Activated T-helper 2 cell treated with anti-CD3 and anti-CD28 coated beads, Interferon-gamma antibody, Interleukin-2, Interleukin-4, amounts not matched to agents 10 μg/mL and 5 μg/mL and 100 μg/mL, durations not matched to agents 14 hours and 24 hours and 36 hours (primary cell): ENCODE measurements at places on chromosomes 13 and 19.

GRCh38 chr19:7857727-7858108 is 16.5 kb downstream of the PRR36 start:
- DNase-seq: no peak

DNA sequence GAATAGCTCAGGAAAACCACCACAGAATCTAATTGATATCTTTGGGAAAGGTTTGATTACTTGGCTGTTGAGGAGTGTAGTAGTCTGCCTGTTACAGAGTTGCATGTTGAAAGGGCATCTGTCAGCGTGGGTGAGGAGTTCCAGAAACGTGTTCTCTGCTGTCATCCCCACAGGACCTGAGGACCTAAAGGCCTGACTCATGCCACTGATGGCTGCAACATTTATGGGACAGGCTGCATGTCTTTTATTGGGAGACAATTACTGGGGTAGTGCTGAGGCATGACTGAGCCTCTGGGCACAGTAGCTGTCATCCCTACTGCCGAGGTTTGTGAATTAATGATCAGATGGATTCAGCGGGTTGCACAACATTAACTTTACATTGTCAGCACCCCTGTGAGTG is 525.9 kb downstream of the GPC6 start:
- no peak for DNase-seq

DNA sequence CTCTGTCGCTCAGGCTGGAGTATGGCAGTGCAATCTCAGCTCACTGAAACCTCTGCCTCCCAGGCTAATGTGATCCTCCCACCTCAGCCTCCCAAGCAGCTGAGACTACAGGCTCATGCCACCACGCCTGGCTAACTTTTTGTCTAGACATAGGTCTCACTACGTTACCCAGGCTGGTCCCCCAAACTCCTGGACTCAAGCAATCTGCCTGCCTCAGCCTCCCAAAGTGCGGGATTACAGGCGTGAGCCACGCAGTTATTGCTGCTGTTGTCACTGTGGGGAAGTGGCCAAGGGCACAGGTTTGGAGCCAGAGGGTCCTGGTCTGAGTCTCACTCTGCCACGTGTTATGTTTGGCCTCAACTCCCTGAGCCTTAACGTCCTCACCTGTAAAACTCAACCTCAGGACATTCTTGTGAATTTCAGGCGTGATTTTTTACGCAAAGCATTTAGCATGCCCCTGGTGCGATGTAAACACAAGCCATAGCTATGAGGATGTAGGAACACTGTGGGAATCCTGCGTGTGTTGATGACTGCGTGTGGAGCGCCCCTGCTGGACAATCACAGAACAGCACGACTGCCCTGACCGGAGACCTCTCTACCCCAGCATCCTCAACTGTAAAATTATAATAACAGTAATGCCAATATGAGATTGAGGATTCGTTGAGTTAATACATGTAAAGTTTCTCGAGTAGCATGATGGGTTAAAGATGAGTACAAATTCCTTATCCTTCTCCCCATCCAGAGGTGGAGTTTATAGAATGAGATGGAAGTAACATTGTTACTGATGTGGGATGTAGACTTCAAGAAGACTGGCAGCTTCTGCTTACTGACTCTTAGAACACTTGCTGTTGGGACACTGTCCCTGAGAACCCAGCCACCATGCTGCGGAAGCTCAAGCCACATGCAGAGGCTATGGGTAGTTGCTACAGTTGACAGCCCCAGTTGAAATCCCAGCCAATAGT is 41.8 kb upstream of the PNMA8B start:
- peak; percentile 47 for DNase-seq

- no peak for DNase-seq
Observed at GRCh38 chr13:76796851-76797250, 89.4 kb downstream of the KCTD12 start.

GRCh38 chr13:40082639-40083038 is 427.2 kb downstream of the COG6 start:
- DNase-seq: no peak

DNA sequence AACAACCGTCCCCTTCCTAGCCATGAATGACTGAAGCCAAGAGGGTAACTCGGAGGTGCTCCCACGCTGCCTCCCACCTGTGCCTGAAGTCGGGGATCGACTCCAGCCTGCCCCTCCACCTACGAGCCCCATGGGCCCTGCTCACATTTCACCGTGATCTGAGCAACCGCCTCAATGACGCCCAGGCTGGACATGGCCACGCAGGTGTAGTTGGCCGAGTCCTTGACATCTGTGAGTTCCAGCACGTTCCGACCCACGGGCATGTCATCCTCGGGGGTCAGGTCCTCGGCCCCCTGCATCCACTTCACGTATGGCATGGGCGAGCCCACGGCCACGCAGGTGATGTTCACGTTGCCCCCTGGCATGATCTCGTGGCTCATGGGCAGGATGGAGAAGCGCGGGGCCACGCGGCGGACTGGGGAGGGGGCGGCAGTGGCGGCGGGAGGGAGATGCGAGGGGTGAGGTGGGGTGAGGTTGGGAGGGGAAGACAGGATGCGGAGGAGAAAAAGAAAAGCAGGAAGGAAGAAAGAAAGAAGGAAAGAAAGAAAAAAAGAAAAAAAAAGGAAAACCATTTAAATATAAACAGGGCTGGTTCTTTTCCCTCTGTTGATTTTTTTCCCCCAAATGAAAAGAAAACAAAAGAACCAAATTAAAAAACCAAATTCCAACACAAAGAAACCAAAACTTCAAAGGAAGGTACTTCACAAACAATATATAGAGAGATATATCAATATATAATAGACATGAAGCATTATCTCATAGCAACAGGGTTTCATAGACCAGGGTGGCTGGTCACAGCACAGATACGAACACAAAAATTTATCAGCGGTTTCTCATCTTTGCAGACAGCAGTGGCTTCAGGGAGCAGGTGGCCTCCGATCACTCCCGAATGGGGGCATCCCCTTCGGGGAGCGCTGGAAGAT is 94.7 kb downstream of the PTPRS start:
- no peak for DNase-seq

- DNase-seq: no peak
Observed at GRCh38 chr13:56393549-56393948, 747.2 kb upstream of the PRR20A start.

DNA sequence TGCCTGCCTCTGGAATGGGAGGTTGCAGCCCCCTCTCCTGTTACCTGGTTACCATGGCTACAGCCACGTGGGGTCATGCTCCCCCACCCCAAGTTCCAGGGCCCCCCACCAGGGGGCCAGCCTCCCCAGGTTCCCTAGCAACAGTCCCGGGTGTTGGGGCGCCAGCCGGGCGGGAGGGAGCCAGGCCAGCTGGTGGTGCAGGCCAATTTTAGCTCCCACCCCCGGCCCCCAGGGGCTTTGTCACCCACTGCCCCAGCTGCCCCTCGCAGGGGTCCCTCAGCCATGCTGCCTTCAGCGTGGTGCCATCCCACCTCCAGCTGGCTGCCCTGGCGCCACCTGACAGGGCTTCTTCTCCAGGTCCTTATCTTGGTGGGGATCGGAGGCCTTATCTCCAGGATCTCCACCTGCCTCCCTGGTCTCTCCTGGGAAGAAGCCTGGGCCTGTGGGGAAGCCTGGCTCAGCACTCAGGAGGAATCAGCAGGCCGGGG is 3.0 kb downstream of the MARK4 start:
- no peak for DNase-seq

GRCh38 chr13:20475927-20476691 is 49.5 kb downstream of the CRYL1 start:
- DNase-seq: peak; percentile 67

DNA sequence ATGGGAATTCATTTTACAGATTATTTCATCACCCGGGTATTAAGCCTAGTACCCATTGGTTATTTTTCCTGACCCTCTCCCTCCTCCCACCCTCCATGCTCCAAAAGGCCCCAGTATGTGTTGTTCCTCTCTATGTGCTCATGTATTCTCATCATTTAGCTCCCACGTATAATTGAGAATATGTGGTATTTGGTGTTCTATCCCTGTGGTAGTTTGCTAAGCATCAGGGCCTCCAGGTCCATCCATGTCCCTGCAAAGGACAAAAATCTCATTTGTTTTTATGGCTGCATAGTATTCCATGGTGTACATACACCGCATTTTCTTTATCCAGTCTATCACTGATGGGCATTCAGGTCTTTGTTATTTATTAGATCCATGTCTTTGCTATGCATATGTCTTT is 894.1 kb upstream of the MIR17HG start:
- DNase-seq: no peak

- peak; percentile 70 for DNase-seq
Observed at GRCh38 chr19:40420766-40421765, 4.7 kb downstream of the SERTAD1 start.

DNA sequence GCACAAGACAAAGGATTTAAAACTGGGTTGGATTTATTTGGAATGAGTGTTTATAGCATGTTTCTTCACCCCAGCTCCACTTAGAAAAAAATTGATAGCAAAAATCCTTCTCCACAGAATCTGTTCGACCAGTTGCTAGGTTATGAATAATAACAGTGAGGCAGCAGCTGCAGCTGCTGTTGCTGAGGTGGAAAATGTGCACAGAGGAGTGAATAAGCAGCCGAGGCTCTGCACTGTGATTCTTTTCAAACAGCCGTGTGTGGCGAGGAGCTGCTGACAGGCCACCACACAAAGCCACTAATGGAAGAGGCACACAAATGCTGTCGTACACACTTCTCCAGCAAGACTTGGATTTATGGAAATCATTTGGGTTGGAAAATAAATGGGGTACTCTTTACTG is 6.4 kb upstream of the RASL11A start:
- DNase-seq: no peak

GRCh38 chr19:56538761-56539263 is at the start of gene ZFP28:
Gene ZFP28, plus strand, starts transcription at chr19:56538948. Its CDS starts 71 bp downstream, at chr19:56539019.
- DNase-seq: no peak

GRCh38 chr13:30477346-30478195 is 11.8 kb upstream of the HMGB1 start:
- no peak for DNase-seq
